ENCODE measurements at places on chromosomes 1 and 21.

GRCh38 chr1:167935216-167936067 lies 1.0 kb upstream of the DCAF6 start:
- peak; percentile 52 for DNase-seq

GRCh38 chr1:90357995-90358394 lies 359.1 kb downstream of the BARHL2 start:
- DNase-seq, result no peak

DNA sequence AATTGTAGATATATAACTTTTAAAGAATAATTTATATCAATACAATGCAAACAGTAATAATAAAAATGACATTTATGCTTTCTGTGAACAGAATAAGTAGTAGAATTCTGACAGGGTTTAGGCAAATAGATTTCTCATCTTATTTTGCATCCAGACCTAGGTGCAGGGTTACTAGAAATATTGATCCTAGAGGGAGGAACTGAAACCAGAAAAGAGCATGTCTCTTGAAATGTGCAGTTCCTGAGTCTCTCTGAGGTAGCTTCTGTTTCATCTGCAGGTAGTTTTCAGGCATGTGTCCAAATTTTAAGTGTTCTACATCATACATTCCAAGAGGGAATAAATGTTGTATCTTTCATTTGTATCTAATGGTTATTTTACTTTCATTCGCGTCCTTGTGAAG lies 631.9 kb upstream of the ADGRL4 start:
- no peak for DNase-seq

DNA sequence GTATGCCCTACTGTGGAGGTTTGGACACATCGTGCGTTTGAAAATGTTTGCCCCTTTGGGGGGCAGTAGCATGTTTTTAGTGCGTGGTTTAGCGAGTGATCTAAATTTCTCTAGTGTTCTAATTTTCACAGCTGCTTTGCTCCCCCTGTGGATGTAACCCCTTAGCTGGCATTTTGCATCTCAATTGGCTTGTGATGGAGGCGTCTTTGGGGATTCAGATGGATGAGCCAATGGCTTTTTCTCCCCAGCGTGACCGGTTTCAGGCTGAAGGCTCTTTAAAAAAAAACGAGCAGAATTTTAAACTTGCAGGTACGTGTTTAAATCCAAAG lies 836 bp downstream of the CDC7 start:
- DNase-seq, result no peak

GRCh38 chr21:32364796-32365195 lies 28.0 kb downstream of the URB1 start:
- no peak for DNase-seq

DNA sequence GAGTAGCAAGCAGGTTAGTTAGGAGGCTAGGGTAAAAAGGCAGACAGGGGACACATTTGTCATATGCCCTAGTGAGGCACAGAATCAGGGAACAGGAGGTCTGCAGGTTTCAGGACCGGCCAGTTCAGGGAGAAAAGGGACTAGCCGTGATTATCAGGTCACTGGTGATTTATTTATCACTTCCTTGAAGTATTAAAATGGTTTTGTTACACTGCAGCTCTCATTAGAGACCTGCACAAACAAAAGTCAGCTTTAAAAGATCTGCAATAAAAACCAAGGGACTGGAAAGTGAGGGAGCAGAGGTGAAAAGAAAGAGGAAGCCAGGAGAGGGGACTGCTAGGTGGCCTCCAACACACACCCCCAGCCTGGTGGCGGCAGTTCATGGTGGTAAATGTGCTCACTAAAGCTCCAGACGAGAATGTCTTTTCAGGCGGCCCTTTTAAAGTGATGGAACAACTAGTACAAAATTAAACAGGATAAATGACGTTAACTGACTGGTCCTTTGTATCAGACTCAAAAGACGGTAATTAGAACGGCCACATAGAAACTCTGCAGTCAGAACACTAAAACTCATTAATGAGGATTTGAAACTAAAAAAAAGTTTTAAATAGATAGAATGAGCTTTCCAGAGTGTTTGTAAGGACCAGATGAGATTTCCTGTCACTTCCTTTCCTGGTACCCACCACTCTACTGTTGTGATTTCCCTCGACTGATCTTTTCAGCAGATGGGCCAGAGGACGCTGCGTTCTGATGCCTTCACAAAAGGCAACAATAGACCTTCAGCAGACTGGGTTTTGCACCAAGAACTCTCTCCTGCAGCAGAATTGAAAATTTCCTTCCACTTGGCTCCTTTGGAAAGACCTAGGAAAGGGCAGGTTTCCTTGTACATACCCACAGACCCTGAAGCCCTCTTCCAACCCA lies 136.8 kb downstream of the NTPCR start:
- no peak for DNase-seq
